ENCODE measurements at places on chromosomes 3 and 15.

GRCh38 chr3:183884097-183884426 is 618 bp downstream of the PARL start:
- DNase-seq, result no peak

DNA sequence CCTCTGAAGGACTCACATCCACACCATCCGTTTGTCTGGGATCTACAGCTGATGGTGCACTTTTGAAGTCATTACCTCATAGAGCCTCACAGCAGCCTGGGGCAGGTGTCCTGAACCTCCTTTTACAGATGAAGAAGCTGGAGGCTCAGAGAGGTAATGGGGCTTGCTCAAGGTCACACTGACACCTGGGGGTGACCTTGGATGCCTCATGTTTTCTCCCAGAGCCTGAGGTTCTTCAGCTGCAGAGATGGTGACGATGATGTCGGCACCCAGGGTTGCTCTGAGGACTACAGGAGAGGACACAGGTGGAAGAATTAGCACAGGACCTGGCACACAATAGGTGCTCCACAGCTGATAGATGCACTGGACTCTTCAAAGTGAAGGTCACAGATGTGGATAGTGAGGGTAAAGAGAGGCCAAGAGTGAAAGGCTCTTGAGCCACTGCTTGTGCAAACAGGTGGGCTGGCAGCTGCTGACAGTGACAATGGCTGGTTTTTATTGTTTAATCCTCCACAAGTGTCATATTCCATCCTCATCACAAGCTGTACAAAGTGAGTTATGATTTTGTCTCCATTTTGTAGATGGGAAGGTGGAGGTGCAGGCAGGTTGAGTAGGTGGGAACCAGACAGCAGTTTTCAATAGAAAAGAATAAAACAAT is 17.4 kb upstream of the ATP2B2 start:
- no peak for DNase-seq

- no peak for DNase-seq
Measured at GRCh38 chr15:55990998-55991397, 2.4 kb downstream of the NEDD4 start.

DNA sequence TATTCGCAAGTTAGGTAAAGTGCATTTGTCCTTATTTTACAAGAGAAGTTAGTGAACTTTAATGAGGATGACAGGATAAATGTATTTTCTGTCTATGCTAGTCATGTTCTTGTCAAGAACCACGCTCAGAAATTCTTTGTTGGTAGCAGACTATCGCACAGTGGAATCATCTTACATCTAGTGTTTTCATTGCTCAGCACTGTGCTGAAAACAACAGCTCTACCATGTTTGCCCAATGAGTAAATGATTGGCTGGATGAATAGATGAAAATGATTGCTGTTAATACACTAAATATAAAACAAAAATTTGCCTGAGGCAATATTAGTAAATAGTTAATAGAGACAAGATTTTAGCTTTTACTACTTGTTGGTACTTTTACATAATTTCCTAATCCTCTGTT is 265.3 kb upstream of the GOLIM4 start:
- DNase-seq, result no peak

GRCh38 chr3:66642019-66642418 is 141.2 kb upstream of the LRIG1 start:
- DNase-seq, result no peak

GRCh38 chr3:195204360-195205163 is 66.4 kb downstream of the XXYLT1 start:
- no peak for DNase-seq

DNA sequence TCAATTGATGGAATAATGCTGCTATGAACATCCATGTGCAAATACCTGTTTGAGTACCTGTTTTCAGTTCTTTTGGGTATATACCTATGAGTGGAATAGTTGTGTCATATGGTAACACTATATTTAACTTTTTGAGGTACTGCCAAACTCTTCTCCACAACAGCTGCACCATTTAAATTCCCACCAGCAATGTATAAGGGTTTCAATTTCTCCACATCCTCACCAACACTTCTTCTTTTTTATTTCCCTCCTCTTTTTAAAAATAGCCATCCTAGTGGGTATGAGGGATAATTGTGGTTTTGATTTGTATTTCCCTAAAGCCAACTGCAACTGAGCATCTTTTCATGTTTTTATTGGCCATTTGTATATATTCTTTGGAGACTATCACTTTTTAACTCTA is 31.3 kb upstream of the ARHGEF3 start:
- no peak for DNase-seq

DNA sequence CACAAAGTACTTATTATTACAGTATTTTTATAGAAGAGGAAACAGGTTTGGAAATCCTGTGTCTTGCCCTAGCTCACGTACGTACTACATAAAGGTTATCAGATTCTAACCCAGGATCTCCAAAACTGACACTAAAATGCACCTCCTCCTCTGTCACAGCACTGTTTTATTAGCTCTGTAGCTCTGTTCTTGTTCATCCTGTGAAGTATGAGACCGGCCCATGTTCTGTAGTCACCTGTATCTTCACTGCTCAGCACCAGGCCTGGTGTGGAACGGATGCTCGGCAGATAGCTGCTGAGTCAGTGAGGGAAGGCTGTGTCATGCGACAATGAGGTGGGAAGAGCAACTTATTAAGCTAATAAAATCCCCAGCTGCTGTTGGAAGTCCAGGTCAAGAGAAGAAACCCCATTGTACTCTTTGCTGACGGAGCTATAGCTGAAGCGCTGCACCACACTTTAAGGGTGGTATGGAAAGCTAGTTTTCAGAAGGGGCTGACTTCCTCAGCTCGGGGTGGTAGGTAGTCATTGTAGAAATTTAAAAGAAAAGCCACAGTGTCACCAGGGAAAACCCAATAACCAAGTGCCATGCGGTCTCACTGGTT is 22.8 kb downstream of the BCL2A1 start:
- no peak for DNase-seq

DNA sequence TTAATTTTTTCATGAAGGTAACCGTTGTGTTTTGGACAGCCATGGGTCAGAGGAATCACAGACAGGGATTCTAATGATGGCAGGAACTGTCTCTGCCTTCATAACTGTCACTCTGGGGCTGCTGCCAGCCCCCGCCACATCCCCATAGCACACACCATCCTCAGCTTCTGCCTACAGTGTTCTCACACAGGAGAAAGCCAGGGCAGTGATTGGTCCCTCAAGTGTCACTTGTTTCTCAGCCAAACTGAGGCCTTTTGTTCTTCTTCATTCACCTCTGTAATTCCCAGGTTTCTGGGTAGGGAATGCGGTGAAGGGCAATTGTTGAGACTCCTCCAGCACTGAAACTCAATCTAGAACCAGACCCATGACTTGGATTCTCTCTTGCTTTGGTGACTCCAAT is 65.4 kb upstream of the C3orf80 start:
- no peak for DNase-seq

Measured in activated CD4-positive, CD25-positive, alpha-beta regulatory T cell treated with anti-CD3 and anti-CD28 coated beads, Interleukin-2, amount 50 U/mL, for 16 hours (primary cell).